Stimulated activated CD4-positive, alpha-beta T cell treated with anti-CD3 and anti-CD28 coated beads, TNF-alpha, amount 100 ng/mL, for 24 hours (primary cell): ENCODE measurements at places on chromosomes 3 and 15.

- no peak for DNase-seq
Measured at GRCh38 chr3:59186725-59187124, 136.9 kb upstream of the CFAP20DC start.

DNA sequence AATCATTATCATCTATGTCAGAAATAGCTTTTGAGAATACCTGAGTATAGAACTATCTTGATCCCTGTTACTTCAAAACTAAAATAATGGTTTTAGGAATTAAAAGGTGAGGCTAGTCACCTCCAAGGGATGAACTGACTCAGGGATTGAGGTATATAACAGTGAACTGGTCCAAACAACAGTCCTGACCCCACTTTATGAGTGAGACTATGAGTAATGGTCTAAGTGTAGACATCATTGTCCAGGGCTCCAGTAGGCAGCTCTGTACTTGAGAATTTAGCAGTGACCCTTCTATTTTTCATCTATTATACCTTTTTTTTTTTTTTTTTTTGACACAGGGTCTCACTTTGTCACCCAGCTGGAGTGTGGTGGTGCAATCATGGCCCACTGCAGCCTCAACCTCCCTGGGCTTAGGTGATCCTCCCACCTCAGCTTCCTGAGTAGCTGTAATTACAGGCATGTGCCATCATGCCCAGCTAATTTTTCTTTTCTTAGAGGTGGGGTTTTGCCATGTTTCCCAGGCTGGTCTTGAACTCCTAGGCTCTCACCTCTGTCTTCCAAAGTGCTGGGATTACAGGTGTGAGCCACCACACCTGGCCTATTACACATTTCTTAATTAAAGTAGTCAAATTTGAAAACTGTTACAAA, 36.3 kb downstream of the MLH1 start:
- DNase-seq: no peak

GRCh38 chr15:82595203-82595602, 52.0 kb downstream of the CPEB1 start:
- DNase-seq: no peak

DNA sequence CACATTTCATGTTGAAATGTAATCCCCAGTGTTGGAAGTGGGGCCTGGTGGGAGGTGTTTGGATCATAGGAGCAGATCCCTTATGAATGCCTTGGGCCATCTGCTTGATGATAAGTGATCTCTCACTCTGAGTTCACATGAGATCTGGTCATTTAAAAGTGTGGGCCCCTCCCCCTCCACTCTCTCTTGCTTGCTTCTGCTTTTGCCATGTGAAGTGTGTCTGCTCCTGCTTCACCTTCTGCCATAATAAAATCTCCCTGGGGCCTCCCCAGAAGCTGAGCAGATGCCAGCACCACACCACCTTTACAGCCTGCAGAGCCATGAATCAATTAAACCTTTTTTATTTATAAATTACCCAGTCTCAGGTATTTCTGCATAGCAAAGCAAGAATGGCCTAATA, 14.2 kb upstream of the CD200R1L start:
- no peak for DNase-seq

- no peak for DNase-seq
Measured at GRCh38 chr3:126034481-126035361, 49.2 kb downstream of the SLC41A3 start.
